ENCODE measurements at places on chromosomes 11 and 22.

- no peak for DNase-seq
These were observed 137.1 kb downstream of the CTTN start for GRCh38 chr11:70535191-70535971.

DNA sequence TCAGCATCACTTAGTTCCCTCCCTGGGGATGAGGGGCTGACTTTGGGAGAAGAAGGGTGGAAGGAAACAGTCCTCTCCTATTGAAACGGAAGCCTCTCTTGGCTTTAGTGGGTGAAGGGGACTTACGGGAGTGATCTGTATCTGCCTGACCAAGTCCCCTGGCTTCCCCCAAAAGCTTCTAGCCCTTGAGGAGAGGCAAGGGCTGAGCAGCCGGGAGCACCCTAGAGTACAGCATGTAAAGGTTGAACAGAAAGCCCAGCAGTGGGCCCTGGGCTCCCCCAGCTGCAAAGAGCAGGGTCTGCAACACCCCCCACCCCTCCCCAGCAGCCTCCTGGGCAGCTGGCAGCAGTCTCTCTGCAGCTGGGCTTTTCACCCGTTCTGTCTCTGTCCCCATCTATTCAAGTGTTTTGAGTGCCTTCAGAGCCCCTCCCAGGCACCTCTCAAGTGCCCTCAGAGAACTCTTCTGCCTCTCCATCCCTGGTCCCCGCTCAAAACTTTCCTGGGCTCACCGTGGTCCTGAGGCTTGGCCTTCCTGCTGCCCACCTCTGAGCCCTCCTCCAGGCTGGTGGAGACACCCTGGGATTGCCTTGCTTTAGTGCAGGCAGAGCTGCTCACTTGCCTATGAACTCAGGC, 2.7 kb downstream of the CAPN5 start:
- DNase-seq = no peak

DNA sequence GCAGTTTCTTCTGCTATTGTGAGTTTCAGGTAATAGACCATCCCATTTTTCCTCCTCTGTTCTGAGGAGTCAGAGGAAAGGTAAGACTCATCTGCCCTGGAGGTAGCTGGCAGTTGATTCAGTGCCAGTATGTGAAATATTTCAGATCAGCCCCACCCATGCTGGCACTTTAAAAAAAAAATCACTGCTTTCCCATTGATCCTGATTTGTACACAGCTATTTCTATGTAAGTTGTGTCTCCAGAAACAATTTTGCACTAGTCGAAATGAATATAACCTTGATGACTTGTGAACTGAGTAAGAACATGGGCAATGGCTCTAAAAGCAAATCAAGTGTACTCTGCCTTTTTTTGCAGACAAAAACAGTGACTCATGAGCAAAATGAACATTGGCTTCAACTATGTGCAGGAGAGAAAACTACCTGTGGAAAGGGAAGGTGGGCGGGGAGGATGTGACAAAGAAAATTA, 82.0 kb upstream of the OR5AK2 start:
- no peak for DNase-seq

- DNase-seq = no peak
These were observed 43.2 kb upstream of the ACCSL start for GRCh38 chr11:44004452-44005062.

DNA sequence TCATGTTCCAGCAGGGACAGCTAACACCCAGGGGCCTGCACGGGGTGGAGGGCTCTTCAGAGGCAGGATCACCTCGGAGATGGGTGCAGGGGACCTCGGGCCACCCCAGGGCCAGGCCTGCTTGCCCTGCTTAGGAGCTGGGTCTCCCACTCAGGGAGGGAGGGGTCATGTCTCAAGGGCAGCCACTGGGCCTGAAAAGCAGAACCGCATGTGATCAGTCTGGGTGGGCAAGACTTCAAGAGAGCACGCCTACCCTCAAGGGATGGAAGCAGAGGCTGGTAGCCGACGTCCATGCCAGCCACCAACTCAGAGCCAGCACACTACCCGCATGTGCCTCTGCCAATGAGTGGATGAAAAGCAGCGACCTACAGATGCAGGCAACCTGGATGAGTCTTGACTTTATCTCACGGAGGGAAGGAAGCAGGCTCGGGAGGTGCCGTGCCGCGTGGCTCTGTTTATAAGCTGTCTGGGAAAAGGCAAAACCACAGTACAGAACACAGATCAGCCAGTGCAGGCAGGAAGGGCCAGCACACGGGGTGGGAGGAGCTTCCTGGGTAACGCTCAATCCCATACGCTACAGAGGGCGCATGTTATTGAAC, 16.0 kb downstream of the TBX1 start:
- no peak for DNase-seq

DNA sequence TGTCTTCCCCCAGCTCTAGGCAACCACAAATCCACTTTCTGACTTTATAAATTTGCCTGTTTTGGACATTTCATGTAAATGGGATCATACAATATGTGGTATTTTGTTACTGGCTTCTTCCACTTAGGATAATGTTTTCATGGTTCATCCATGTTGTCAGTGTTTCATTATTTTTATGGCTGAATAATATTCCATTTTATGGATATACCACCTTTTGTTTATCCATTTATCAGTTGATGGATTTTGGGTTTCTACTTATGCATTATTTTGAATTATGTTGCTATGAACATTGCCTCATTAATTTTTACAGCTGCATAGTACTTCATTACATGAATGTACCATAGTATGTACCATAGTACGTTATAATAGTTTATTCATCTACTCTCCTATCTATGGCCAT, 5.1 kb downstream of the CABIN1 start:
- no peak for DNase-seq

DNA sequence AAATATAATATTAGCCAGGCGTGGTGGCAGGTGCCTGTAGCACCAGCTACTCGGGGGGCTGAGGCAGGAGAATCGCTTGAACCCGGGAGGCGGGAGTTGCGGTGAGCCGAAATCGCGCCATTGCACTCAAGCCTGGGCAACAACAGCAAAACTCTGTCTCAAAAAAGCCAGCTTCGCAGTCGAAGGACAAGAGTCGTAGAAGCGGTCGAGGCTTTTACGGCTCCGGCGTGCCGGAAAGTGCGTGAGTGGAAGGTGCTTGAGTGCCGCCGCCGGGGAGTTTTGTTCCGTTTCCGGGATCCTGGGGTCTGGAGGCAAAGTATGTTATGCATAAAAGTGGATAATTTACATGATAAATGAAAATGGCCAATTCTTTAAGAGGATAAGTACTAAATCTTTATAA, 43.6 kb downstream of the SYN3 start:
- no peak for DNase-seq

DNA sequence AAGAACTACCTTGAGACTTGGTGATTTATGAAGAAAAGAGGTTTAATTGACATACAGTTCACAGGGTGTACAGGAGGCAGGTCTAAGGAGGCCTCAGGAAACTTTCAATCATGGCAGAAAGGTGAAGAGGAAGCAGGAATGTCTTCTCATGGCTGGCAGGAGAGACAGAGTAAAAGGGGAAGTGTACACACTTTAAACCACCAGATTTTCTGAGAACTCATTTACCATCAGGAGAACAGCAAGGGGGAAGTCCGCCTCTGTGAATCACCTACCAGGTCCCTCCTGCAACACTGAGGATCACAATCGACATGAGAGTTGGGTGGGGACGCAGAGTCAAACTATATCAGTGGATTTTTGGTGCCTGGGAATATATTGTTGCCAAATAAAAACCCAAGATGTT, 40.3 kb upstream of the OR5D13 start:
- no peak for DNase-seq

DNA sequence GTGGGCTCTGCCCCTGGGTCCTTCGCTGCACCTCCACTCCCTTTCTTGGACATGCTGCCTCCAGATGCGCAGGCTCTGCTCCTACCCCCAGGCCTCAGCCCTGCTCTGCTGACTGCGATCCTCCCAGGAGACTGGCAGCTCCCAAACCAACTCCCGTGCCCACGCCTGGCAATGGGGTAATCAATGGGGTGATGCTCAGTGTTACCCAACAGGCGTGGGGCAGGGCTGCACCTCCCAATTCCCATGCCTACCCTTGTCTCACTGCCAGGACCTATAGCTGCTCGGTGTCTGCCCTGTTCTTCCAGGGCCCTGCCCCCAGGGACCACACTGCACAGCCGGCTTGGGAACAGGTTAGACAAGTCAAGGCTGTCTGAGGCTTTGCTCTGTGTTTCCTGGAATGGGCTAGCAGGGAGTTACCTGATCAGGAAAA, at the start of gene ALDH3B2:
Gene ALDH3B2 (minus strand): TSS at position 182 of the 430 bp plus-strand sequence. CDS start 7,688 bp downstream, outside the sequence.
- DNase-seq = no peak

DNA sequence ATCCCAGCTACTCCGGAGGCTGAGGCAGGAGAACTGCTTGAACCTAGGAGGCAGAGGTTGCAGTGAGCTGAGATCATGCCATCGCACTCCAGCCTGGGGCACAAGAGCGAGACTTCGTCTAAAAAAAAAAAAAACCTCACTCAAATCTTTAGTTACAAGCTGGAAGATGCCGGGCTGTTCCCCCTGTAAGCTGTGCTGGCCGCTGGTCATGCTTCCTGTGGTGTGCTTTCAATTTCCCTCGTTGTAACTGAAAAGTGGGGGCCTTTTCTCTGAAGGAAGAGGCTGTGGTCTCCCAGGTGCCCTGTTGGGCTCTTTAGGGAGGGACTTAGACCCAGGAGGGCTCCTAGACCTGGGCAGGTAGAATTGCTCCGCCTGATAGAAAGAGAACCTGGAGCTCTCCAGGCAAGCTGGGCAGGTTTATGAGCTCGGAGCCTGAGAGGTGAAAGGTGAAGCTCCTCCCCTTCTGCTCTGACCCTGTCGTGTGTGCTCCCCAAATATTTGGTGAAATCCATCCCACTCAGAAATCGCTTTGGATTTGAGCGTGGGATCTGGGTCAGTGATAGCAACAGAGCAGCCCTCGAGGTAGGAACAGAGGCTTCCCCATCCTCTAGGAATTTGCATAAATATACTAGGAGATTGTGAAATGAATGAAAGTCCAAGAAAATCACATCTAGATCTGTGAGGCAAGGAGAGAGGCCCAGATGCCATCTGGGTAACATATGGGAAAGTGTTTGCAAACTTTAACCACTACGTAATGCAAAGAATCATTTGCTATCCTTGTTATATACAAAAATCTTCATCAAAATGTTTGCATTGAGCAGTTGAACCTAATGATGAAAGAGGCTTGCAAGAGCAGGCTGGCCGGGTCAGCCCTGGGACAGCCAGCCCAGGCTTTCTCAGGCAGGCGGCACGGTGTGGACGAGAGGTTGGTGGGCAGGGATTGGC, 154.3 kb downstream of the FBXO7 start:
- peak; percentile 14 for DNase-seq

GRCh38 chr11:96306600-96306932, 36.4 kb downstream of the MAML2 start:
- no peak for DNase-seq

- DNase-seq = no peak
These were observed 58.1 kb downstream of the LRP5 start for GRCh38 chr11:68370211-68371111.

- no peak for DNase-seq
These were observed 417 bp upstream of the PHETA2 start for GRCh38 chr22:42073621-42074041.

GRCh38 chr11:11661326-11662040, 39.7 kb upstream of the GALNT18 start:
- no peak for DNase-seq

DNA sequence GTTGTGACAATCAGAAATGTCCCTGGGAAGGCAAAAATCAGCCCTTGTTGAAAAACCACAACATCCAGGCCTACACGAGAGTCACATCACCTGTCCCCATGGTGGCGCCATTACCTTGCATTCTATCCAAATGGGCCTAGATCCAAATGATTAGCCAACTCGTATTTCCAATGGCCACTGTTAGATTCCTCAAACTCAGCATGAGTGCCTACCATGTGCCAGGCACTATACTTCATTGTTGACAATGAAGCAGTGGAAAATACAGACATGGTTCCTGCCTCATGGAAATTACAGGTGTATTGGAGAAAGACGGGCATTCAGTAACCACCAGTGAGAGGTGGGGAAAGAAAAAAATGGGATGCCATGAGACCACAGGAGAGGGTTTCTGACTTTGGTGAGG, 29.8 kb upstream of the CREB3L1 start:
- DNase-seq = no peak
